Hepatocyte (in vitro differentiated cells): ENCODE measurements at places on chromosomes 13 and 19. TPM values are rescaled to one million over a fixed set of nuclear protein-coding genes. Genes with fewer than 3 reads are reported as not detected.

GRCh38 chr19:7909471-7910067, 5.1 kb upstream of the TGFBR3L start:
- DNase-seq = no peak

DNA sequence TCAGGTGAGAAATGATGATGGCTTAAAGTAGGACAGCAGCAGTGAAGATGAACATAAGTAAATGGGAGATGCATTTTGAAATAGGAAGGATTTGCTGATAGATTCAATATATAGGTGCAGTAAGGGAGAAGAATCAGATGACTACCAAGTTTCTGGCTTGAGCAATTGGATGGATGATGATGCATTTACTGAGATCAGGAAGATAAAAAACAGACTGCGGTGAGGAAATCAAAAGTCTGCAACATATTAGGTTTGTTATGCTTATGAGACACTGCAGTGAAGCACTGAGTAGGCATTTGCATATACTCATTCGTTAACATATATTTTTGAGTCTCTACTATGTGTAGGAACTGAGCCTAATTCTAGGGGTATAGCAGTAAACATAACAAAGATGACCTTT, 184.2 kb downstream of the LACC1 start:
- no peak for DNase-seq

DNA sequence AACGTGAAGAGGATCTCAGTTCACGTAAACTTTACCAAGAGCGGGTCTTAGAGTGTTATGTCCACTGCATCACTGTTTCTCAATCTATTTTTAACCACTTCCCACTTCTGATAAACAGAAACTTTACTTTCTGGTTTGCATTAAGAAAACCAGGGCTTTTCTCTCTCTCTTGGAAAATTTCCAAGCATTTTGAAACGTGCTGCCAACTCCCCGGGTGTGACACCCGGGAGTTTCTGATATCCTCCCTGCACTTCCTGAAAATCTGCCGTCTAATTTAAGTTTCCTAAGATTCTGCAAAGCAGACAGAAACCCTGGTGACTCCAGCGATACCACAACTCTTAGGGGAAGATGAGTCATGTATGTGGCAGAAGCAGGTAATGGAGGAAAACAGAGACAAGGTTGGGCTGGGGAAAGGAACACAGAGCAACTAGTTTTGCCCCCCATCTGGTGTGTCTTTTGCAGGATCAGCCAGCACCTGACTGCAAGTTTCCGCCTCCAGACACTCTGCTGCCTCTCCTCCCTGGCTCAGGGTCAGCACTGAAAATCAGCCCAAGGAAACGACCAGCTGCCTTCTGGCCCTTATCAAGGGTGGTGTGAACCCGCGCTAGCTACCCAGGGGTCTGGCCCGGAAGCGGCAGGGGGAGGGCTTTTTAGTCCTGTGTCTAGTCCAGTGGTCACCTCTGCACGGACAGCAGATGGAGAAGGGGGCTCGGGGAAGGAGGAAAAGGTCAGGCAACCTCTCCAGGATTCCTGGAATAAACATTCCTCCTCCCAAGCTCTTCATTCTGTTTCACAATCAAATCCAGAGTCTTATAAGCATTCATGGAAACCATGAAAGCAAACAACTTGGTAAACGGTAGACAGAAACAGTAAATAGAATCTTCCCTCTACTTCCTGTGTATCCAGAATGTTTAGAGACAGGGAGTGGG, 11.3 kb upstream of the FFAR2 start:
- DNase-seq = peak; percentile 57

GRCh38 chr19:1745589-1746031, 7.7 kb upstream of the ONECUT3 start:
- DNase-seq = no peak

- no peak for DNase-seq
These were observed 107.2 kb downstream of the URI1 start for GRCh38 chr19:30049226-30049625.

- no peak for DNase-seq
These were observed 117.7 kb upstream of the ZNF507 start for GRCh38 chr19:32227561-32228165.

GRCh38 chr19:50686310-50687032, 33.1 kb downstream of the SHANK1 start:
- DNase-seq = no peak

- peak; percentile 36 for DNase-seq
These were observed 260.3 kb downstream of the KCNRG start for GRCh38 chr13:50275392-50276063.

DNA sequence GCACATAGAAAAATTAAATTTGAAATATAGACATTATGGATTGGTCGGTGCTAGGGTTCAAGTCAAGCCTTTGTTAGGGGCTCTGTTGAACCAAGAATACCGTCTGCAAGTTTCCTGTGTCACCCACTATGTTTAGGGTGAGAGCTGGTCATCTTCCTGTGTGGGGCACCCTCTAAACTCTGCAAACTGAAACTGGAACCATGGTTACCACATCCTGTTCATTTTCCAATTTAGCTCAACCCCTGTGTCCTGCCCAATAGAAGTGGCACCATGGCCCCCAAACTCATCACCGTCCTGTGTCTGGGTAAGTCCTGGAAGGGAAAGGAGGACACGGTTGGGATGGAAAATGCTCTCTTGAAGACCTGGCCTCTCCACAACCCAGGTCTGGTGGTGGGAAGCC, 29.9 kb downstream of the LAIR2 start:
- no peak for DNase-seq

GRCh38 chr19:8831832-8832131, 322 bp downstream of the ZNF558 start:
- no peak for DNase-seq

DNA sequence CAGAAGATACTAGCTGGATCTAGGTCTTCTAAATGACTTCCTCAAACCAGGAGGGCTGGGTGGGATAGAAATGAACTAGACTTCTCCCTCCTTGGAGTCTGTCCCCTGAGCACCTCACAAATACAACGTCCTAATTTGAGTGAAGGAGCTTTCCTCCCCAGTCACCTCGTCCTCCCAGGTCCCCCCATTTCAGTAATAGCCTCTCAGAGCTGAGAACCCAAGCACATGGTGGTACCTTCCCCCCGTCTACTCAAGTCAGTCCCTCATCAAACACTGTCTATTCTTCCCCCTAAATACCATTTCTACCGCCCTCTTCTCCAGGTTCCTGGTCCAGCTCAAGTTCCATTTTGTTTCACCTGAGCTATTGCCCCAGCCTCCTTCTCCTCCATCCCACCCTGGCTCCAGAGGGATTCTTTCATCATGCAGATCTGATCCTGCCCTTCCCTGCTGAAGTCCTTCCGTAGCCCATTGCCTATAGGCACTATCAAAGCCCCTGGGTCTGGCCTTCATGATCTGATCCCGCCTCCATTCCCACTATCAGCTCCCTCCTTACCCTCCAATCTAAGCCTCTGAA, 5.3 kb upstream of the PRKCG start:
- no peak for DNase-seq

Gene SLC1A5
- polyA plus RNA-seq = 171 and 176 TPM in 2 replicates

GRCh38 chr13:110873639-110874507, 41.0 kb downstream of the ANKRD10 start:
- no peak for DNase-seq

Gene ESD
- 125 and 129 TPM in 2 replicates for polyA plus RNA-seq

Gene LAIR2
- polyA plus RNA-seq = not detected in 2 replicates

- DNase-seq = no peak
These were observed 82.0 kb upstream of the SHISA2 start for GRCh38 chr13:26133851-26134250.

GRCh38 chr13:50587645-50588373, 255.7 kb downstream of the DLEU7 start:
- no peak for DNase-seq

Gene TPTE2
- polyA plus RNA-seq = not detected in 2 replicates

Gene SERP2
- 7.7 and 7.9 TPM in 2 replicates for polyA plus RNA-seq

Gene WASF3
- 10.1 and 10.4 TPM in 2 replicates for polyA plus RNA-seq

Gene MBD3L3
- not detected in 2 replicates for polyA plus RNA-seq

Gene CYP4F2
- polyA plus RNA-seq = not detected in 2 replicates

Gene APOC4
- polyA plus RNA-seq = 1.1 TPM in 1 of 2 replicates, not detected in the other

Gene CEACAM3
- not detected in 2 replicates for polyA plus RNA-seq

DNA sequence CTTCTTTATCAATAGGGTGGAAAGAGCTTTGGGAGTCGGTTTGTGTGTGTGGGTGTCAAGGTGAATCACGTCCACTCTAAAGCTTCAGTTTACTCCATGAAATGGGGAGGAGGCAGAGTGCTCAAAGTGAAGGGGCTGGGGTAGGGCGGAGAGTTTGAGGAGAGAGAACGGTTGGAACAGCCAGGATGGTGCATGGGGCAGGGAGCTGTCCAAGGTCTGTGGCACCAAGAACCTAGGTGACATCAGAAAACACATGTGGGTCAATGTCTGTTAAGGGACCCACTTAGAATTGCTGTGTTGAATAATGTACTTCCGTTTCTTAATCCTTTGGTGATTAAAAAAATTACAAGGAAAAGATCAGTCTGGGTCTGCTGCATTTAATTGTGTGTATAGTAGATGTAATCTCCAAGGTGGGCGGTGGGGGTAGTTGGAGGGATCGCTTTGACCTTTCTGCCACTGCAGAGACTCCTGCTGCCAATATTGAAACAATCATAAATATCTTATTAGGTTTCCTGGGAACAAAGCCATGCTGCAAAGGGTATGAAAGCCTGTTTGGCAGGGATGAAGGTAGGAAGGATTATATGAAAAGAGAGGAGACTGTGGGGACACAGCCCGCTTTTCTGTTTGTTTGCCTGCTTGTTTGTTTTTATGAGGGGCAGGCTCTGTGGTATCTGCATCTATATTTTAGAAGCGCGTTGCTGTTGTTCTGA, 122.3 kb downstream of the ATP8A2 start:
- DNase-seq = no peak

DNA sequence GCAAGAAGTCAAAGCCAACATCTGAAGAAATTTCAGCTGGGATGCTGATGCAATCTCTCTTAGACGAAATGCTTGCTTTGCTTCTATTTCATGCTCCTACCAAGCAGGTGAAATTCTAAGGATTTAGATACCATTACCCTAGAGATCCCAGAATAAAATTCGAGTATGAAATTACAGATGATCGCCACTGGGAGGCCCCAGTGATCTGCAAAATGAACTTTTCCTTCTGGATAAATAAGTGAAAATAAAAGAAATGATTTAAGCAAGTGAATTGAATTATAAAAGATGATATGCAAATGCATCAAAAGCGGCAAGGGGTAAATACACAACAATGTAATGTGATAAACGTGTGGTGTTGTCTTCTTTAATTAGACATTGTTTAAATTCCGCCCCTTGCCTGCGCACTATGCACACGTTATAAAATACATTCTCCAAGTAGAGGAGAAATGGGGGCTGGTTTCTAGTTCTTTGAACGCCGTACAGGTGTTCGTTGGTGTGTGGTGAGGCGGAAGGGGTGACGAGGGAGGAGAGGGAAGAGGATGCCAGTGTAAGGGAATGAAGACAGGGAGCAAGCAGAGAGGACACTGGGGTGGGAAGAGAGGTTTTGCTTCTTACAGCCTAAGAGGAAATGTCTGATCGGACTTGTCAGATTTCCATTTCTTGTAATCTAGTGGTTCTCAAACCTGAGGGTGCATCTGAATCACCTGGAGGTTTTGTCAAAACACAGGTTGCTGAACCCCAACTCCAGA, 58.0 kb downstream of the ERCC5 start:
- DNase-seq = no peak
